Globus pallidus (tissue), 1 donor: ENCODE measurements at places on chromosomes 1 and 21.
A peak's percentile ranks its signal among the peaks of the same experiment; 100 is the strongest.

DNA sequence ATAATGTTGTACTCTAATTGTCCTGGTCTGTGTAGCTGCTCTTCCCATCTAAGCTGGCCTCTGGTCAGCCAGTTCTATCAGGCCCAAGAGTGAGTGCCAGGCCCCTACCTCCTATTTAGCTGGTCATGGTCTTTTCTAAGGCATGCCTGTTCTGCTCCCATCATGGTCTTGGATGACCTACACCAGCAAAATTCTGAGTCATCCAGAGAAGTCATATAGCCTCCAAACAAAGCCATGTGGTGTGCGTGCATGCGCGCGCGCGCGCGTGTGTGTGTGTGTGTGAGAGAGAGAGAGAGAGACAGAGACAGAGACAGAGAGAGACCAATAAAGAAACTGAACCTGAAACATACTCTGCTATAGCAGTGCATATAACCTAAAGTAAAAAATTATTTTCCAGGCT, 254.4 kb downstream of the BRINP2 start:
- no peak for DNase-seq

- no peak for DNase-seq
These were observed 2.6 kb upstream of the DVL1 start for GRCh38 chr1:1351511-1352427.

GRCh38 chr1:78240755-78241154, 195.0 kb downstream of the GIPC2 start:
- no peak for DNase-seq

DNA sequence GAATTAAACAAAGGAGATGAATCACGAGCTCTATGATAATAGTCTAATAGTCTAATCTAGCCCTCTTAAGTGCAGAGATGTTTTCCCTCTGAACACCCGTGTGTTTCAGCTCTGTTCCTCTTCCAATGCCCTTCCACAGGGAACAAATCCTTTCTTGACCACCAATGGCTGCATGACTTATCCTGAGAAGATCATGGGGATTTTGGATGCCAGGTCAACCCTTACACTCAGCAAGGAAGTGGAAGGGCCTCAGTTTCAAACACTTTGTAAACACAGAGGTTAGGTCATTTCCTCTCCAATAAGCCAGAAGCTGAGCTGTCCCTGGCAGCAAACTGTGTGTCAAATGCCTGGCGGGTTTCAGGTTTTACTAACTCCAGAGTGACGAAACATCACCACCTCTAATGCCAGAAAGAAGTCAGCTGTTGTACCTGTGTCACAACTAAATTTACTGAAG, 200.0 kb downstream of the GABPA start:
- DNase-seq: no peak

- no peak for DNase-seq
These were observed 38.3 kb downstream of the IFI44 start for GRCh38 chr1:78687914-78688313.

GRCh38 chr1:52153898-52154297, 12.0 kb downstream of the ZFYVE9 start:
- DNase-seq: no peak

DNA sequence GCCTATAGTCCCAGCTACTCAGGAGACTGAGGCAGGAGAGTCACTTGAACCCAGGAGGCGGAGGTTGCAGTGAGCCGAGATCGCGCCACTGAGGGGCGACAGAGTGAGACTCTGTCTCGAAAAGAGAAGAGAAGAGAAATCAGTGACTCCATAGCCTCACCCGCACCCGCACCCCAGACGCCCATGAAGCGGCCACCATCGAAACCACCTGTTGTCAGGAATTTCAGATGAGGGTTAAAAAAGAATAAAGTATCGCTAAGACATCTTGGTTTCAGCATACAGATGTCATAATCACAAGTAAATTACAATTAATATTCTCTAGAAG, 47.4 kb downstream of the NPHP4 start:
- DNase-seq: no peak

DNA sequence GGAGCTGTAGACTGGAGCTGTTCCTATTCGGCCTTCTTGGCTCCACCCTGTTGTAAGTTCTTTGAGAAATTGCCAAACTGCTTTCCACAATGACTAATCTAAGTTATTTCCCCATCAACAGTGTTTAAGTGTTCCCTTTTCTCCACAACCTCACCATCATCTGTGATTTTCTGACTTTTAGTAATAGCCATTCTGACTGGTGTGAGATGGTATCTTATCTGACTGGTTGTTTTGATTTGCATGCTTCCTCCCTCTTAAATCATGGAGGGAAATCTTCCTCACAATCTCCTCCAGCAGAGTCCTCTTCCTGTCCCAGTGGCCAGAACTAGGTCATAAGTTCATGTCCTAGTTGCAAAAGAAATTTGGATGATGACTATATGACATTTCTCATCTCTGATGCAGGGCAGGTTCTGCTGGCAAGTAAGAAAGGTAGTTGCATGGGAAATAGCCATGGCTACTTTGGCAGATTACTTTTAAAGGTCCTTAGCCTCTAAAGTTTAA, 294.0 kb downstream of the LRRC40 start:
- no peak for DNase-seq

DNA sequence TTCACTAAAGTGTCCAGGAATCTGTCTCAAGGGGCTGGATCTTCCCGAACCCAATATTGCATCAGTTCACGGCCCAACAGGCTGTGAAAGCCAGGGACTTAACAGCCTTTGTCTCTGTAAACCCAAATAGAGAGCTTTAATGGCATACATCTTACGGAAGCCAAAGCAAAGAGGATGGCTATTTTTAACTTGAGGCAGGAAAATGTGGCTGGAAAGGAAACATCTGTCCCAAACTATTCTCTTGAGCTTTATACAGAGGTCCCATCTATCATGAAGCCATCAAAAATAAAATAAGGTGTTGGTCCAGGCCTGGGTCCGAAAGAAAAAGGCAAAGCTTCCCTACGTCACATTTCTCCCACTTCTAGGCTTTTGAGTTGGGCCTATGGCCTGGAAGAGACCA, 7.7 kb upstream of the CD34 start:
- no peak for DNase-seq

DNA sequence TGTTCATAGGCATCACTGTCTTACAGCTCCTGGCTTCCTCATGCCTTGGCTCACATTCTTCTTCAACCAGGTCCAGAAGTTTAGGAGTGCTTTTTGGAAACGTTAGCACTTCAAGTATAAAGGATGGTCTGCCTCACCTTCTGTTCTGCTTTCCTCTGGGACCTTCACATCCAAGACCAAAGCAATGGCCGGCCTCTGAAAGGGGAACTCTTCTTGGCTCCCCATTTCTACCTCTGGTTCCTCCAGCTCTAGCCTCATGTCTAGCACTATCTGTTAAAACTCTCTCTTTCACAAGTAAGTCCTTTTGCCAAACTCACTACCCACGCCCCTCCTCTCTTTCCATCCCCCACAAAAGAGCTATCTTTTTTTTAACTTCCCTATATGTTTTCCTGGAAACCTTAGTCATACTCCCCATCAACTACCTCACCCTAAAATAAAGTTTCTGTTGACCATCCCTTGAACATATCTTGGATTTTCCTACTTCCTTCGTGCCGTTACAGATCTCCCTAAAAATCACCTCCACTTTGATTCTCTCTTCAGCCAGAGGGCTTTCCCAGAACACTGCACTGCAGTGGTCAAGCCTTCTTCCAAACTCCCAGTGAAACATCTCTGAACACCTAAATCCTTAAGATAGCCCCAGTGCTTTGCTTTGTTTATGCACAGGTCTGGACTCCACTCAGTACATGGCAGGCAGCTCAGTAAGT, 7.9 kb downstream of the SORT1 start:
- DNase-seq: no peak

- no peak for DNase-seq
These were observed 83.3 kb downstream of the CYYR1 start for GRCh38 chr21:26489781-26490180.

- DNase-seq: peak; percentile 78
These were observed 12.5 kb downstream of the RPS6KA1 start for GRCh38 chr1:26541816-26542711.

DNA sequence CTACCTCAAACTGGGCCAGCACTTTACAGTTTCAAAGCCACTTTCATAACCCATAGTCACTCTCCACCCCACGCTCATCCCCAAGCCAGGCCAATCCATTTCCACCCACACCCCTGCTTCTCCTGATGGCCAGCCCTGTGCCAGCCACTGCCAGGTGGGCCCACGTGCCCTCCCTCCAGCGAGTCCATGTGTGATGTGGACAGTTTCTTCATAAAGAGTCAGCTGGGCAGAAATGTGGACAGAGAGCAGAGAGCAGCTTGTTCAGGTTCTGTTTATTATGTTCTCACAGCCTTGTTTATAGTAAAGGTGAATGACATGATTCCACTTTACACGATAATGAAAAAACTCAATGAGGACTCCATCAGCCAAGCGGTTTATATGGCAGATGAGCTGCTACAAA, 37.4 kb upstream of the RGS16 start:
- no peak for DNase-seq

GRCh38 chr1:1185101-1185765, 11.6 kb downstream of the TTLL10 start:
- peak; percentile 60 for DNase-seq

DNA sequence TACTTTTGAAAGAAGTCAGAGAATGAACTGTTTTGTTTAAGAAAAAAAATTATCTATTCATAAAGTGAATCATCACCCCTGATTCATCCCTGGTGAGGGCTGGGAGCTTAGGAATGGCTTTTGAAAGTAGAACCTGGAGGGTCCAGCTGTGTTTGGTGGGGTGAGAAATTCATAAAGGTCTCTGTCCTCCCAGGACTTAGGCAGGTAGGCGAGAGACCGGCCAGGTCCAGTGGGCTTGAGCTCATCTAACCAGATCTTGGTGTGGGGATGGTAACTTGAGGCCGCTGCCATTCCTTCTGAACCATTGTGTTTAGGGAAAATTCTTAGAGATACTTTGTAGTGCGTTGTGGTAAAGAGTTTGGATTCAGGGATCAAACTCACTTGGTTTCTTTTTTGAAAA, 156.8 kb upstream of the TNR start:
- DNase-seq: no peak

DNA sequence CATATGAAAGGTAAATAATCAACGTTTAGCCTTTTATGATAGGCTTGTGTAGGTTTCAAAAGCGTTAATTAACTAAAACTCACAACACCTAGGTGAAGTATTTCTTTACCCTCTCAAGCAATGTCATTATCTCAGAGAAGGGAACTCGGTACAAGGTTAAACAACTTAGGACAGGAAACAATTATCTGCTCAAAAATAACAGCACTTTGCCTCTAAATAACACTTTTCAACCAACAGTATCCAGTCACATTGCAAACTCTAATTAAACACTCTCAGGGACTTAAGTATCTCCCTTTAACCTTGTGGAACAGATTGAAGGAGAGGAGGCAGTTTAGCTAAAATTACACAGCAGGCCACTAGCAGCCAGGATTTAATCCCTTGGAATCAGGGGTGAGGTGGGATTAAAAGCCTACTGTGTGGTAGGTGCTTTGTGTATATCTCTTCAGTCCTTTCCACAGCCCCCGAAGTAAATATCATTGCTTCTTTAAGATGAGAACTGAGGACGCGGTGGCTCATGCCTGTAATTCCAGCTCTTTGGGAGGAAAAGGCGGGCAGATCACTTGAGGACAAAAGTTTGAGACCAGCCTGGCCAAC, 5.2 kb upstream of the AKNAD1 start:
- no peak for DNase-seq

DNA sequence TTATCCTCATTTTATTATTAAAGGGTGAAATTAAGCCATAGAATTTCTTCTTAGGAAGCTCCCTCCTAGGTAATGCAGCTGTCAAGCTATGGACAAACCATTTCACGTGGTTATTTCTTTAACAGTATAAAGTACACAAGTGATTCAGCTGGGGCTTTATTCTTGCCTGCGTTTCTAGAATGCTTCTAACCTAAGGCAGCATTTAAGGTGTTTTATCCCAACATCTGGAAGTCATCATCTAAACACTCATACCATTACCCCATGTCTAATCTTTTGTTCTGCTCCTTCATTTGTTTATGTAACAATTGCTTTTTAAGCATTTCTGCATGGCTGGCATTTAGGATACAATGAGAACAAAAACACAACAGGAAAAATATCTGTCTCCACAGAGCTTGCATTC, 829.2 kb upstream of the ADAMTS5 start:
- no peak for DNase-seq

- DNase-seq: no peak
These were observed 115.5 kb downstream of the KCNK2 start for GRCh38 chr1:215198021-215198420.

GRCh38 chr1:64287071-64287470, 83.6 kb downstream of the UBE2U start:
- no peak for DNase-seq

DNA sequence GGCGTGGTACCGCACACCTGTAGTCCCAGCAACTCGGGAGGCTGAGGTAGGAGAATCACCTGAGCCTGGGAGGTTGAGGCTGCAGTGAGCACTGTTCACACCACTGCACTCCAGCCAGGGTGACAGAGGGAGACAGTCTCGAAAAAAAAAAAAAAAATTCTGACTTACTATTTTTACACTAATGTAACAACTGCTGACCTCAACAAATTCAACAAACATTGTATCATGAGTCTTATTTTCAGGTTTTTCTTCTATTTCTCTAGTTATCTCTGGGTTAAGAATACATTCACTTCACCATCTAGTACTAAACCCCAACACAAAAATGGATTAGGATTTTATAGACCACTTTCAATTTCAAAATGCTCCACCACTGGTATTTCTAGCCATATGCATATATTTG, 72.9 kb downstream of the UBR4 start:
- DNase-seq: no peak

GRCh38 chr1:216907100-216907499, 183.9 kb upstream of the ESRRG start:
- DNase-seq: no peak

GRCh38 chr1:56295949-56296929, 283.1 kb downstream of the PLPP3 start:
- no peak for DNase-seq

DNA sequence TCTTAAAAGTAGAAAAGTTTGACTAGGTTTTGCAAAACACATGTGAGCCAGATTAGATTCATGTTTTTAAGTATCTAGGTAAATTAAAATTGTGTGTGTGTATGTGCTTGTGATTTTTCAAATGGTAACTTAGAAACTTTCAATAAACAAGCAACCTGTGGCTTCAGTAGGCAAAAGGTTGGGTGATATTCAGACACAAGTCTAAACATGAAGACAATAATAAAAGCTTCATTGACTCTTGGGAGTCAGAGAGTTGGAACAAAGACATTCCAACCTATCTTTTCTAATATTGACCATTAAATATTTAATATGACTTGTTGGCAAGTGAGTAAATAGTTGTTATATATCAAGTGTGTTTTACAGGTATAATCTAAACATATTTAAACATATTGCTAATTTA, 1049.6 kb upstream of the ADGRL4 start:
- DNase-seq: no peak

- peak; percentile 88 for DNase-seq
These were observed at the start of gene TTLL7 for GRCh38 chr1:83998498-83999315. TTLL7 (minus strand) TSS chr1:83999132; CDS start chr1:83952211, 46,921 bp downstream.

DNA sequence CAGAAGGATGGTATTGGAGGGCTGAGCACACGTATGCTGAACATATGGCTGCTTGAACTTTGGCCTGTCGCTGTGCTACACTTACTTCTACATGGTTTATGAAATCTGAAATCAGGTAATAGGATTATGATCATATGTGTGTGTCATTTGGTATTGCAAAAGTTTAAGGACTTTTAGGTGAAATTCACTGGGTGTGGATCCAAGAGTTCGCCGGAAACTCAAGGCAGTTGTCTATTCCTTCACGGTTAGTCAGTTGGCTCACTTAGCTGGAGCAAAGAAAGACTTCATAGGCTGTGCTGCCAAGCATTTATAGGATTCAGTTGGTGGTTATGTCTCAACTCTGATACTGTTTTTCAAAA, 927 bp downstream of the UAP1 start:
- DNase-seq: no peak
